Stomach (tissue), 19 donors: ENCODE measurements at places on chromosomes 11 and 22. TPM values are rescaled to one million over a fixed set of nuclear protein-coding genes. Genes with fewer than 3 reads are reported as not detected.

- no peak overlapping the region for H3K27ac ChIP-seq
- H3K4me3 ChIP-seq, result no peak overlapping the region
- H3K27me3 ChIP-seq, result no peaks in the 10 kb centered on the region
- peaks cover 43% of the 10 kb centered on the region for H3K4me1 ChIP-seq
- no peak for DNase-seq
Measured at GRCh38 chr11:3144296-3145205, 20.6 kb downstream of the OSBPL5 start.

DNA sequence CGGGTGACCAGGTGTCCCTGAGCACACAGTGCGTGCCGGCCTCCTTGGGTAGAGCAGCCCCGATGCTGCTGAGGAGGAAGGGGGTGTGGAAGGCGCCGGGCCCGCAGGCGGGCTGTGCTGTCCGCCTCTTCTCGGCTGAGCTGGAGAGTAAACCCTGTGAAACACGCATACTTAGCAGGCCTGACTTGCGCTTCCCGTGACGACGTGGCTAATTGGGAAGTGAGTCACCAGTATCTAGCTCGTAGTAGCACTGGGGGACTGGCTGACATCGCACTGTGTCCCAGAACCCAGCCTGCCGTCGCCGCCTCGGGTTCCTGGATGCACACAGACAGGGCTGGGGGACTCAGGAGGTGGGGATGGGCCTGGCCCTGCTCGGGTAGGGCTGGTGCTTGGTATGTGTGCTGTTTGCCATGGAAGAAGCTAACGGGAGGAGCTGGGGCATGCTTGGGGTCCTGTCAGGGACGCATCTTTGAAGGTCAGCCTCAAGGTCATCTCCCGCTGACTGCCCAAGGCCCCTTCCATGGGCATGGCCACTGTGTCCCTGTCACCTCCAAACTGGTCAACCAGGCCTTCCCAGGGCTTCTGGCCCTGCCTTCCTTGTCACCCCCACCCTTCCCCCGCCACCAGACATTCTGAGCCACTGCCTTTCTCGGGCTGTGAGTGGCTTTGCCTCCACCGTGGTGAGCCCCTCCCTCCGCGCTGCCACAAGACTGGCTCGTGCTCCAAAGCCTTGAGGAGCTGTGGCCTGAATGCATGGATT is 1327.0 kb downstream of the BRD1 start:
- H3K27ac ChIP-seq, result no peak overlapping the region
- H3K4me1 ChIP-seq, result peaks cover 7% of the 10 kb centered on the region
- H3K27me3 ChIP-seq, result peaks cover 4% of the 10 kb centered on the region
- DNase-seq, result no peak
- H3K36me3 ChIP-seq, result no peaks in the 10 kb centered on the region

Gene RELT
- 2.9 TPM for total RNA-seq

DNA sequence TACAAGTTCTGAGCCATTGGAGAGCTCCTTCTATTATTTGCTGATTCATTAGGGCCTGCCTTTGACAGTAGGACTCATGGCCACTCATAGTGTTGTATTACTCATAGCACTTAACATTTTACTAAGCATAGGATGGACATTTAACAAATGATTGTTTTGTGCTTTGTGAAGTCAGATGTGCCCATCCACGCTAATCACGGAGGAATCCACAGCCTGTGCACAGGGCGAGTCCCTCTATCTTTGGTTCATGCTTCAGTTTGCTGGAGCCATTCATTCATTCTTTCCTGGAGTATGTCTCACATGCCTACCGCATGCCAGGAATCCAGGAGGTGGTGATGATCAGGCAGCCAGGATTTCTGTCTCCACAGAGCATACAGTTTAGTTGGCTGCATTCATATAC is 254.1 kb downstream of the NTM start:
- no peaks in the 10 kb centered on the region for H3K4me1 ChIP-seq
- no peak overlapping the region for H3K4me3 ChIP-seq
- H3K27ac ChIP-seq, result no peak overlapping the region
- no peaks in the 10 kb centered on the region for H3K27me3 ChIP-seq

DNA sequence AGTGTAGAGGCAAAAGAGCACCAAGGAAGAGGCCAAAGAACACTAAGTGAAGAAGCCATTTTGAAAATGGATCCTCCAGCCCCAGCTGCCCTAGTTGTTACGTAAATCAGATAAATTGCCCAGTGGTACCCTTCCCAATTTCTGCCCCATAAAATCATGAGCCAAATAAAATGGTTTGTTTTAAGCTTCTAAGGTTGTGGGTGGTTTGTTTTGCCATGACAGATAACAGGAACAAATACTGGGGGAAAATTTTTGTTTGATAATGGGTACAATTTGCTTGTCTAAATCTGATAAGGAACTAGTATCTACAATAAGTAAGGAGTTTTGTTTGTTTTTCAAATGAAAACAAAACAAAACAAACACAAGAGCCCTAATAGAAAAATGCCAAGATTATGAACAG is 30.6 kb upstream of the HSD17B12 start:
- H3K27ac ChIP-seq, result no peak overlapping the region
- no peaks in the 10 kb centered on the region for H3K27me3 ChIP-seq
- H3K4me3 ChIP-seq, result no peak overlapping the region
- H3K36me3 ChIP-seq, result no peaks in the 10 kb centered on the region
- H3K4me1 ChIP-seq, result peaks cover 23% of the 10 kb centered on the region

DNA sequence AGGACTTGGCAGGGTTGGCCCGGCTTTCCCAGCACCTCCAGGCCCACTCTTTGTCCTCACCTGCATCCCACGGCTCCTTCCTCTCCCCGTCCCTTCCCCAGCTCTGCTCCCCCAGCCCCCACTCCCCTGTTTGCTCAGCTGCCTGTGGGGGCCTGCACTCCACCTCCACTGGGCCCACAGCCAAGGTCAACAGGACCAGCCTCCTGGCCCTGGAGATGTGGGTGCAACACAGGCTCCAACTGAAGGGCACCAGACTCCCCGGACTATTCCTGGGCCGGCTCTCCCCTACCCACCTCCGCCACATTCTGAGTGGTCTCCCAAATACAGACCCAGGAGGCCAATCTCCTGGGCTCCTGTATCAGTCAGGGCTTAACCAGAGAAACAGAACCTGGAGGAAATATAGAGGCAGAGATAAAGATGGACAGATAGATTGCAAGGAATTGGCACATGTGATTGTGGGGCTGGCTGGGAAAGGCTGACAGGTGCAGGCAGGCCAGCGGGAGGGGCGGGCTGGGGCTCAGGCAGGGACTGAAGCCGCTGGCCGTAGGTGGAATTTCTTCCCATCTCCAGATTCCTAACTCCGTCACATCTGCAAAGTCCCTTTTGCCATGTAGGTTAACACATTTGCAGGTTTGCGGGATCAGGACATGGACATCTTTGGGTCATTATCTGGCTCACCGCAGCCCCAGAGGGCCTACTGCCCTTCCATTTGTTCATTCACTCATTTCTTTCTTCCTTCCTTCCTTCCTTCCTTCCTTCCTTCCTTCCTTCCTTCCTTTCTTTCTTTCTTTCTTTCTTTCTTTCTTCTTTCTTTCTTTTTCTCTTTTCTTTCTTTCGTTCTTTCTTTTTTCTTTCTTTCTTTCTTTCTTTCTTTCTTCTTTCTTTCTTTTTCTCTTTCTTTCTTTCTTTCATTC is 45.8 kb upstream of the MYH9 start:
- H3K36me3 ChIP-seq, result no peaks in the 10 kb centered on the region
- H3K27ac ChIP-seq, result peak overlapping the region; percentile 43
- no peak overlapping the region for H3K4me3 ChIP-seq
- DNase-seq, result peak; percentile 90

Gene ASRGL1
- total RNA-seq, result 82.0 TPM

DNA sequence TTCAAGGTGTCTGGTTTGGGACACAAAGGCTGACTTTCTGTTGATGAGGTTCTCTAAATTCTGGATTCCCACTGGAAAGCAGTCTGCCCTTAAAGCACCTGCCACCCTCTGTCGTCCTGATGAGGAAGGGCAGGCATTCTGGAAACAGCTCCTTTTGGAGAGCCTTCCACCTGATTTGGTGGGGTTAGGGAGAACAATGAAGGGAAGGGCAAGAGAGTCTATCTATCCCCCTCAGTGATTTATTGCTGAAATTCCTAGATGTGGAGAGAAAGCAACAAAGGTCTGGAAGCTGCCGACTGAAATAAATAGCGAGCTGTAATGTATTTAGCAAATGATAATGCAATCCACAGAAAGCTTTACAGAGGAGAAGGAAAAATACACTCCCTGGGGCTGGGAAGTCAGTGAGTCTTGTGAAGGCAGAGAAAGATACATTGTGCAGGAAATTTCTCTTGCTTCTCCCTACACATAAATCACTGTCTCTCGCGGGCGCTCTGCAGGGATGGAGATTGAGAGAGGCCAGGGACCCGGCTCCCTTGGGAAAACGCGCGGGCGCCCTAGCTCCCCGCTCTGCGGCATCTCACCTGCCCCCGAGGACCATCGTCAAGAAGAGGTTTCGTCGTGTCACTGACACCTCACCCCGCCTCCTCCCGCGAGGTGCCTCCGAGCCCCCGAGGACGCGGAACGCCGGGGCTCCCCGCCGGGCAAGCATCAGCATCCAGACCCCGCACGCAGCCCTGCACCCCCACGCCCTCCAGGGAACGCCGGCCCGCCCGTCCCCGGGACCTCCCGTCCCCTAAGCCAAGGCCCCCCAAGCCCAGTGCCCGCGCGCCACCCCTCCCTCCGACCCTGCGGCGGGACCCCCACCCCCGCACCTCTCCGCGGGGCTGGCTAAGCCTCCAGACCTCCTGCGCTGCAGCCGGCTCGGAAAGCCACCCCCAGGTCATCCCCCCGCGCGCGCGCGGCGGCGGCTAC is 673 bp downstream of the CDON start:
- H3K4me1 ChIP-seq, result peaks cover 32% of the 10 kb centered on the region
- DNase-seq, result no peak
- H3K4me3 ChIP-seq, result peak overlapping the region; percentile 81
- peak overlapping the region; percentile 87 for H3K27ac ChIP-seq
